ENCODE measurements at places on chromosomes 1 and 21.

- no peak for DNase-seq
These were observed 19.7 kb downstream of the BCAR3 start for GRCh38 chr1:93661829-93662474.

DNA sequence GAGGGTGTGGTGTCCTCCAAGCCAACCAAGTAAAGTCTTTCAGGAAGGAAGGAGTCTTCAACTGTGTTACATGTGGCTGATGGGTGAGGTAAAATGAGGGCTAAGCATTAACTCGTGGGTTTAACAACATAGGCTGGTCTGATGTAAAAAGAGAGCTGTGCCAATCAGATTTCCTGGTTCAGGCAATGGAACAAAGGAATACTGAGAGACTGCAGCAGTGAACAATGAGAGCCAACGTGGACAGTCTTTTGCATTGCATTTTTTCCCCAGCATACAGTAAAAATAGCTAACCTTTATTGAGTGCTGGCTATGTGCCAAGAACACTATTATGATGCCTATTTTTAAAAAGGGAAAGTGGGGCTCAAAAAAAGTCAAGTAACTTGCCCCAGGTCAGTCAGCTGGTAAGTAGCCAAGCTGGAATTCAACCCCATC, 31.1 kb downstream of the DLGAP3 start:
- DNase-seq: no peak

- no peak for DNase-seq
These were observed 292.1 kb upstream of the VAMP3 start for GRCh38 chr1:7478809-7479499.

DNA sequence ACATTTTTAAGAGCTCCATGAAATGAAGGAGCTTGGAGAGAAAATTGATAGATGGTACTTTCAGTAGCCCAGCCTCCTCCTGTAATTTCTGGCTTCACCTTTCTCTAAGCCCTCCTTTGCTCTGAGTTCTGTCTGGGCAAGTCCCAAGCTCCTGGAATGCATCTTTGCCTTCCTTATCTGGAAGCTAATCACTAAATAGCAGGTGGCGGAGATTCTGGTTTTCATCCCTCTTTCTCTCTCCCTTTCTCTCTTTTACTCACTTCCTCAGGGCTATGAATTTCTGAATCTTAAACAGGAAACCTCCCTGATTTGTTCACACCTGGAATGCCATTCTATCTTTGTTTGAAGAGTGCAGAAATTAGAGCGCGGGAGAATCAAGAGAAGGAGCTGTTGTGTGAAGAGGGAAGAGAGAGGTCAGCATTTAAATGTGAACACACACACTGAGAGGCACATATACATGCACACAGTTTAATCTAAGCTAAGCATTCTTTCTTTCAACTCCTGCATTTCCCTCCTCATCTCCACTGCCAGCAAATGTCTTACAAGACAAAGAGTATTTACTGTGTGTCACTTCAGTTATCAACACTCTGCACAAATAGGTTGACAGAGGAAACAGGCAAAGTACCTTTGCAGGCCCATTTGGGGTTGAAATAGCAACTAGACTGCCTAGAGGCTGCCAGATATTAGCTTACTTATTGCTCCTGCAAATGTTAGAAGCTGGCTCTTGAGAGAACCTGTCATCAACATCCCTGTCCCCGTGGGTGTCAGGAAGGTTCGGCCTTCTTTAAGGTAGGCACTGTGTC, 199.4 kb upstream of the CAMK1G start:
- DNase-seq: no peak

DNA sequence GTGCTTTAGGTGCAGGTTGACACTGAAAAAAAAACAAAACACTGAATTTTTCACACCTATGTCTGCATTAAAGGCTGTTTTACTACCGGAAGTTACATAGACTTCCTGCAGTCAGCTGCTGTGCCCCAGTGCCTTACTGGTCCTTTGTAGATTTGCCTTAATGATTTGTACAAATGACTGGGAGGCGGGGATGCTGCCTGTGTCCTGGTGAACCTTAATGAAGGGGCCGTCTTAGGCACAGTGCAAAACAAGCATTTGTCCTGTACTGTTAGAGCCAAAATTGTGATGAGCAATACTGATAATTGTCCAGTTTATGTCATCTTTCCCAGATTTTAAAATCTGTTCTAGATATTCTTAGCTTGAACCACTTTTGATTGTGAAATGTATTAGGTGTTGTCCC, 90.9 kb upstream of the PGD start:
- DNase-seq: no peak

DNA sequence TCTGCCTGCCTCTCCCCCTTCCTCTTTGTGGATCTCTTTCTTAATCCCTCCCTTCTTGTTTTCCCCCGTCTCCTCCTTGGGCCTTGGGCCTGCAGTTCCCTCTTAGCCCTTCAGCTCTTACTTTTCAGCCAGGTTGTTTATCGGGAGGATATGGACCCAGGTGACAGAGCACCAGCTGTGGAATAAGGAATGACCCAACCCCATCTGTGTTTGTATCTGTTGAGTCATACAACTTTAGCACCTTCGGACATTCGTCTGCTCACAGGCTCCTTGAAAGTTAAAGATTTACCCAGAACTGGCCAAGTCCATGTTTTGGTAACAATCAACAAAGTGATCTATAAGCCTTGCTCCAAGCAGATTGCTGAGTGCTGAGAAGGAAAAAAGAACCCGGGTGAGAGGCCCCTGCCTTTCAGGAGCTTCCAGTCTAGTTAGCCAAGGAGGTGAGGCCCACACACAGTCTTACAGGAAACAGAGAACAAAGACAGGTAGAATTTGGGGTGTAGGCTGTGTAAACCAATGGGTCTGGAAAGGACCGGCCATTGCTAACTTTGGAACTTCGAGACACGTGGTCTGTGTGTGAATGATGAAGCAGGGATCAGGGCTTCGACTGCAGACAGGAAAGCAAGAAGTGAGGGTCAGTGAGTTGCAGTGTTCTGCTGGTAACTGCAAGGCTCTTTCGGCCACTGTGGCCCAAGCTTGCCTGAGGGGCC, 66.7 kb upstream of the F3 start:
- DNase-seq: no peak

DNA sequence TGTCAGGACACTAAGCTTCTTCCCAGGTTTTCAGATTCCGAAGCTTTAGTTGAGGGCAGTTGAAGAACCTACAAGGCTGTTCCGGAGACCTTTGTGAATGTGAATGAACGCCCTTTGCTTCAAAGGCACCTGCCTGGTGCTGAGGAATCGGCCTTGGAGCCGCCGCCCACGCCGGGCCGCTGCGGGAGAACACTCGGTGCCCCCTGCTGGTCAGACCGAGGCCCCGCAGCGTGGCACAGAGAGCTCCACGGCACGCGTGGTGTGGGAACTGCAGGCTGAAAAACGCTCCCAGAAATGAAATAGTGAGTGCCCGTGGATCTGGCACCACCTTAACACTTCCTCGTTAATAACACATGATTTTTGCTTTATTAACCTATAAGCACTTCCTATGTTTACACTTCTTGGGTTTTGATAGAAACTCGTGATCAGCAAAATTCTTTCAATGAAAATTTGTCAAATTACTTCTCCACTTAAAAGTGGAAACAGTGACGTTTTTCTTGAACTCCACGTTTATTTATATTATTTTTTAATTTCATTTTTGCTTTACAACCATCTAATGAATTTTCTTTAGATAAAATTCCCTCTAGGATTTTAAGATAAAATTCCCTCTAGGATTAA, 460.6 kb downstream of the DSCAM start:
- DNase-seq: no peak

DNA sequence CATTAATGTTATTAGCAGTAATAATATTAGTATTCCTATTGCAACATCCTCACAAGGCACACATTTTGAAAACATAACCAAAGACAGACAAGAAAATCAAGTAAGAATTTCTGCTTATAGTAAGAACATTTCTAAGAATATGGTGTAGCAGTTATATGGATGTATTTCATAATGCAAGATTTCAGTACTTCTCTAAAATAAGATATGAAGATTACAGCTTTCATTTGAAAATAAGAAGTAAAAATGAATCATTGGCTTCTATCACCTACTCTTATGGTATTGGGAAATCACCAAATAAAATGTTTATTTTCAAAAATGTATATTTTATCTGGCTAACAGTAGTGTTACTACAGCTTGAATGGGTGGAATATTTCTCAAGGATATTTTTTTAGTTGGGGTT, 103.8 kb upstream of the USP25 start:
- no peak for DNase-seq

DNA sequence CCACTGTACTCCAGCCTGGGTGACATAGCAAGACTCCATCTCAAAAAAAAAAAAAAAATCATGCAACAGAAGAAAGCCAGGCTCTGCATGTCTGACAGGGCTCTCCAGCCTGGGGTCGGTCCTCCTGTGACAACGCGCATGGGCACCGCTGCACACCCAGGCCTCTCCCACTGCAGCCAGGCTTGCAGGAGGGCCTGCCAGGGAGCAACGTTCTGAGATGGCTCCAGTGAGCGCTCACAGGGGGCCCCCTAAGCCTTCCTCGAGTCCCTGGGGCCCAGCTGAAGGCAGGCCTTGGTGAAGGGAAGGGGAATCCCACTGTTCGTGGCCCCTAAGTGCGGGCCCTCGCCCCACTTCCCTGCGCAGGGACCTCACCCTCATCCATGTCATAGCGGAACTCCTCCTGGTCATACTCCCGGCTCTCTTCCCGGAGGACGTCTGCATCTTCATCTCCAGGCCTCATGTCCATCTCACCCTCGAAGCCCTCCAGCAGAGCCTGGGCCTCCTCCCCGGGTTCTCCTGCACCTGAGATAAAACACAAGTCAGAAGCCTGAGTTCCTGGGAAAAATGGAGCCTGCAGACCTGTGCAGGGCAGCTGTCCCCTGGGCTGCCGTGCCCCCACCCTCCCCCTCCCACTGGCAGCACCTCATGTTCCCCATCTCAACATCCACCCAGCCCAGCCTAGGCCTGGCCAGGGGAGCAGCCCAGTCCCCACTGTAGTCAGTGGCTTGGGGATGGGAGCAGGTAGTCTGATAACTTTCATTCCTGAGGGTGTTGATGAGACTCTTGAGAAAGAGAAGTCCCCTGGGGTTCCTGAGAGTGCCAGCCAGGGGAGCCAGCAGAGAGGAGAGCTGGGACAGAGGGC, 20.3 kb downstream of the RSPH1 start:
- DNase-seq: no peak

GRCh38 chr1:182210417-182210816, 148.9 kb upstream of the ZNF648 start:
- DNase-seq: no peak

DNA sequence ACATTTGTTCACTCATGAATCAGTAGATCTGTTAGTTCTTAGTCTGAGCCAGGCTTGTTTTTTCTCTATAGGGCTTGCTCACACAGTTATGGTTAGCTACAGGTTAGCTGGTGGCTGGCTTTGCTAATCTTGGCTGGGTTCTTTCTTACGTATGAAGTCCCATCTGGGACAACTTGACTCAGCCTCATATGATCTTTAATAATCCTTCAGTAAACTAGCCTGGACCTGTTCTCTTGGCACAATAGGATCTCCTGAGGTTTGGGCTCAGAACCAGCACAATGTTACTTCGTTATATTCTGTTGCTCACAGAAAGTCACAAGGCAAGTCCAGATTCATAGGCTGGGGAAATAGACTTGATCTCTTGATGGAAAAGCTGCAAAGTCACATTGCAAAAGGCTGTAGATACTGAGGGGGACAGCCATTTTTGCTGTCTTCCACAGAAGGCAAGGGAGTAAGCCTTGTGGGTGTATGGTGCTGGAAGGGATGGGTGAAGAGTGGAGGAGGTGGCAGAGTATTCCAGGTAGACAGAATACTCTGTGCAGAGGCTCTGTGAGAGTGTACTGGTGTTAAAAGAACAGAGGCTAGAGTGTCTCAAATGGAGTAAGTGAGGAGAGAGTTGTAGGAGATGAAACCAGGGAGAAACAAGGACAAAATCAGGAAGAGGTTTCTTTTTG, 24.4 kb downstream of the EFCAB7 start:
- no peak for DNase-seq

DNA sequence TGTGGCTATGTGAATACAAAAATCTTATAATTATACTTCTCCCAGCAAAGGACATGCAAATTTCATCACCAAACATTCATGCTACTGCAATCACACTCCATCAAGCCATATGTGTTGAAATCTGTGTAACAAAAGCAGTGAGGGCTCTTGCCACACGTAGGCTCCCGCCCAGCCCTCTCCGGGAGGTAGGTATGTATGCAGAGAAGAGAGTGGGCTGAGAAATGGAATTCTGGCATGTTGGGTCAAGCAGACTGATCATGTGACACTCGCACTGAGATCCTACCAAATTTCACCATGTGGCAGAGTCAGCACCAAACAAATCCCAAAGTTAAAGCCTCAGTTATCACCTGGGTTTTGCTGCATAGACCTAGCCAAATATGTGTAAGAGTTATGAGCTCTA, 49.7 kb downstream of the APP start:
- DNase-seq: no peak

- DNase-seq: no peak
These were observed 43.8 kb upstream of the MYBPHL start for GRCh38 chr1:109350655-109351054.

- DNase-seq: no peak
These were observed 24.8 kb downstream of the TGFB2 start for GRCh38 chr1:218369688-218370511.

DNA sequence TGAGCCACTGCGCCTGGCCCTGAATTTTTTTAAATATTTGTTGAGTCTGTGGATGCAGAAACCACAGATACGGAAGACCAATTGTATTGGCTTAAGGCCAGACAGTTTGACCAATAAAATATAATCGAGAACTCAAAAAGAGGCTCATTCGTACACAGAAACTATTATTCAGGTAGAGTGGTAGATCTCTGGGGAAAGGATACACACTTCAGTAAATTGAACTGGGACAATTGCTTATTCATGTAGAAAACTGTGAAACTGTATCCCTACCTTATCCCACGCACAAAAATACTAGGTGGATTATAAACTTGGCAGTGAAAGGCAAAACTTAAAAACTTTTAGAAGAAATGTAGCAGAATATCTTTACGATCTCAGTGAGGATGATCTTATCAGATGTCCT, 25.0 kb upstream of the SHE start:
- DNase-seq: no peak

DNA sequence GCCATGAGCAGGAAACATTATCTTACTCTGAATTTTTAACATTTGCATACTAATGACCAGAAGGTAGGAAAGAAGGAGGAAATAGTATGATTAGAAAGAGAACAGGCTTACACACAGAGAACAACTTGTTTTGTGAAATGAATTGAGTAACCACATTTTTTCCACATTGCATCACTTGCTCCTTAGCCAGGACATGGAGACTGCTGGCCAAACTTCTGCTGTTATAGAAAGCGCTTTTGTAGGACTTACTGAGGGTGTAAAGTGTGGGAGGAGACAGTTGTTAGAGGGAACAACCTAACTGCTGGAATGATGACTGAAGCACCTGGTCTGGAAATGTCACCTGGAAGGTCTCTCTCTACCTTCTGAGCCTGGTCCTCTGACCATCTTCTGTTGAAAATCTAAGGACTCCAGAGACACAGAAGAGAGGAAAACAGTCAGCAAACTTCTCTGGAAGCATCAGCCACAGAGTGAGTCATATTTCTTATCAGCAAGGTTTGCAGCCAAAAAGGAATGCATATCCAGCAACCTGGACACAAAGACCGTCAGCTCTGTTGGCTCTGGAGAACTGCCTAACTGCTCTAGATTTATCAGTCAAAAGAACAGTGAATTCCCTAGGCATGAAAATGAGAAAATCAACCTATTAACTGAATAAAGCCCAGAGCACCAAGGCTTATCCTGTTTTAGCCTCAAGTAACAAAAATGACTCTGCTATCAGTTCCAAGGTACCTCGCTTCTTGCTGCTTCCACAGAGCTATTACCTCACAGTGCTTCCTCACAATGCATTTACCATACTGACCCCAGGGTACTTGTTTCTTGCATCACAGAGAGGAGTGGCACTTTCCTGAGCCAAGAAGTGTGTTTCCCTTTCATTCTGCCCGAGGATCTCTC, 88.0 kb upstream of the SLFNL1 start:
- no peak for DNase-seq
